ENCODE measurements at places on chromosomes 1 and 21.

GRCh38 chr1:146012703-146013558 is 8.6 kb downstream of the HJV start:
- peak; percentile 57 for DNase-seq

GRCh38 chr1:44919400-44919799 is 67.0 kb downstream of the EIF2B3 start:
- no peak for DNase-seq

GRCh38 chr1:101136271-101136670 is 100.5 kb upstream of the S1PR1 start:
- DNase-seq = no peak

DNA sequence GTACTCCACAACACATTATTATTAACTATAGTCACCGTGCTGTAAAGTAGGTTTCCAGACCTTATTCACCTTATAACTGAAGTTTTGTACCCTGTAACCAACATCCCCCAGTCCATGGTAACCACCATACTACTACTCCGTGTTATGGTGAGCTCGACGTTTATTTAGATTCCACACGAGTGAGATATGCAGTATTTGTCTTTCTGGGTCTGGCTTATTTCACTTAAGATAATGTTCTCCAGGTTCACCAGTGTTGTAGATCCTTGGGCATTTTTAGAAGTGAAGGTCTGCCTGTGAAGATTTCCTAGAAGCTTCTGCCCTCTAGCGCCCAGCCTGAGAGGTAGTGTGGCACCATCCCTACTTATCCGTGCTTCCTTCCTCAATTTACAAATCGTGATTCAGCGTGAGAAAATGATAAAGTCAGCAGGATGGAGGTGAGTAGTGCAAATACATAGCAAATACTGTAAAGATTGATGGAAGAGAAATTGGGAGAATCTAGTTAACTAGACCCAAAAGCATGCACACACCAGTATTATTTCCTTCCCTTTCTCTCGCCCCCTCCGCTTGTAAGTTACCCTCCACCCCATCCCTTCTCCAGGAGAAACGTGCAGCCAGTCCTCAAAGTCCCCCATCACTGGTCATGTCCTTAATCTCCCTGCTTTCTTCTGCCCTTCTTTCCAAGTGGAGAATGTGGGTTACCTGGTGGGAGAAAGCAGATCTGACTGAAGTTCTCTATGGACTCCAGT is 36.0 kb upstream of the DISC1 start:
- peak; percentile 49 for DNase-seq

DNA sequence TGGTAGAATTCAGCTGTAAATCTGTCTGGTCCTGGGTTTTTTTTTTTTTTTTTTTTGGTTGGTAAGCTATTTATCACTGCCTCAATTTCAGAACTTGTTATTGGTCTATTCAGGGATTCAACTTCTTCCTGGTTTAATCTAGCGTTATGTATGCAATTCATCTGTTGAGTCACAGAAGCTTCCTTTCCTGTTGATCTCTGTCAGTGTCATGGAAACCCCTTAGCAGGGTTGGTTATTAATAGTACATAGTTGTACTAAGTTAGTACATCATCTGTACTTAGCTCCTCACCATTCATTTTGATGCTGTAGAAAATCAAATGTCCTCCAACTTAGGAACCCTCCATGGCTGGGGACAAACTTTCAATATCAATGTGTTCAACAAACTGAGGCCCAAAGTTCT is 51.0 kb upstream of the BARHL2 start:
- no peak for DNase-seq

GRCh38 chr1:172219966-172220365 is 200.5 kb upstream of the C1orf105 start:
- DNase-seq = peak; percentile 3

- DNase-seq = peak; percentile 89
Observed at GRCh38 chr1:8903908-8904650, 25.6 kb upstream of the ENO1 start.

- DNase-seq = no peak
Observed at GRCh38 chr21:35428937-35429336, 379.8 kb upstream of the RUNX1 start.

- DNase-seq = no peak
Observed at GRCh38 chr1:87894062-87894461, 565.4 kb downstream of the LMO4 start.

- DNase-seq = no peak
Observed at GRCh38 chr1:209597499-209597898, 14.0 kb downstream of the CAMK1G start.

DNA sequence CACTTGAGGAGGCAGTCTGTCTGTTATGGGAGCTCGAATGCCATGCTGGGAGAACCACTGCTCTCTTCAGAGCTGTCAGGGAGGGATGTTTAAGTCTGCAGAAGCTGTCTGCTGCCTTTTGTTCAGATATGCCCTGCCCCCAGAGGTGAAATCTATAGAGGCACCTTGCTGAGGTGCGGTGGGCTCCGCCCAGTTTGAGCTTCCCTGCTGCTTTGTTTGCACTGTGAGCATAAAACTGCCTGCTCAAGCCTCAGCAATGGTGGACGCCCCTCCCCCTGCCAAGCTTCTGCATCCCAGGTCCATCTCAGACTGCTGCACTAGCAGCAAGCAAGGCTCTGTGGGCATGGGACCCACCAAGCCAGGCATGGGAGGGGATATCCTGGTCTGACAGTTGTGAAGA is 247.5 kb downstream of the LMX1A start:
- DNase-seq = no peak

DNA sequence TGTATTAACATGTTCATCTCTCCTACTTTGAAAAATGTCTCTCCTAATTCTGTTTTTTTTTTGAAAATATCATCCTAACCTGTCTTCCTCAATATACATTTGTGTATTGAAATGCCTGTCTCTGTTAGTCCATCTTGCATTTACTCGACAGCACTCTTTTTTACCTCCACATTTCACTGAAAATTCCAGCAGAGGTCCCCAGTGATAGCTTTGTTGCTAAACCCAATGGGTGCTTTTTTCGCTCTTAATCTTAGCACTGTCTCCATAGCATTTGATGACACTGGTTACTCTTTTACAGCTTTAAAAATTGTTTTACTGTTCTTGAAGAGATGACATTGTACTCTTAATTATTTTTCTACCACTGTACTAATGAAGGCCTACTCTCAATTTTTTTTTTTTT is 10.8 kb downstream of the OSBPL9 start:
- DNase-seq = no peak

GRCh38 chr1:179311149-179311700 is 17.6 kb downstream of the SOAT1 start:
- DNase-seq = no peak

DNA sequence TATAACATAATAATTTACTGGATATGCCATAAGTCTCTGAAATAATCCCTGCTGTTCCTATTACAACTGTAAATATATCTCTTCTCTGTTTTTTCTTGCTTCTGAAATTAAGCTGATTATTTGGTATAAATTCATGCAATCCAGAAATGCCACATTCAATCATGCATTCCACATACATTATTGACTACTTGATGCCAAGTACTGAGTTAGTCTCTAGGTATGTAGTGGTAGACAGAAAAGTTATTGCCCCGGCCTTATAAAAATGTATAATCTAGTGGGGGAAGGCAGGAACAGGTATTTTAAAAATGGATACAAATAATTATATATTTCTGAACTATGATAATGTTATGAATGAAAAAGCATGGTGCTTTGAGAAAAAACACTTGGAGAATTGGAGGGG is 338.6 kb upstream of the SNX7 start:
- DNase-seq = no peak

GRCh38 chr21:23016617-23017016 is 2018.4 kb downstream of the NCAM2 start:
- DNase-seq = no peak

DNA sequence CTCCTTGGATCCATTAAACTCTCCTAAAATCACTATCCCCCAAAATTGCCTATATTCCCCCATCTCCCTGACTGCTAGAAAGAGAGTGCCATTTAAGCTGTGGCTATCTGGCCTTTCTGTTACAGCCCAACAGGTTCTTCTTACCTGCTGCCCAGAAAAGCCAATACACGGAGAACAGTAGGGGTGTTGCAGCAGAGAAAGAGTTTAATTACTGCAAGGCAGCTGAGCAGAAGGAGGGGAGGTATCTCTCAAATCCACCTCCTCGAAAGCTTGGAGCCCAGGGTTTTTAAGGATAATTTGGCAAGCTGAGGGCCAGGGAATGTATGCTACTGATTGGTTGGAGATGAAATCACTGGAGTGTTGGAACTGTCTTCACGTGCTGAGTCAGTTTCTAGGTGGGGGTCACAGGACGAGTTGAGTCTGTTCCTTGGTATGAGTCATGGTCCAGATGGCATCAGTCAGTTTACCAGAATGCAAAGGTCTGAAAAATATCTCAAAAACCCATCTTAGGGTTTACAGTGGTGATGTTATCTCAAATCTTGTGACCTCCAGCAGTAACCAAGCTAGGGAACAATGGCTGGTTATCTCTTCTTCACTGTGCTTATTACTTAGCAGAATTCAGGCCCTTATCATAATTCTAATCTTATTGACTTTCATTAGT is 89.8 kb downstream of the SMYD3 start:
- DNase-seq = no peak

GRCh38 chr21:17859661-17860060 is 40.5 kb upstream of the C21orf91 start:
- DNase-seq = no peak

DNA sequence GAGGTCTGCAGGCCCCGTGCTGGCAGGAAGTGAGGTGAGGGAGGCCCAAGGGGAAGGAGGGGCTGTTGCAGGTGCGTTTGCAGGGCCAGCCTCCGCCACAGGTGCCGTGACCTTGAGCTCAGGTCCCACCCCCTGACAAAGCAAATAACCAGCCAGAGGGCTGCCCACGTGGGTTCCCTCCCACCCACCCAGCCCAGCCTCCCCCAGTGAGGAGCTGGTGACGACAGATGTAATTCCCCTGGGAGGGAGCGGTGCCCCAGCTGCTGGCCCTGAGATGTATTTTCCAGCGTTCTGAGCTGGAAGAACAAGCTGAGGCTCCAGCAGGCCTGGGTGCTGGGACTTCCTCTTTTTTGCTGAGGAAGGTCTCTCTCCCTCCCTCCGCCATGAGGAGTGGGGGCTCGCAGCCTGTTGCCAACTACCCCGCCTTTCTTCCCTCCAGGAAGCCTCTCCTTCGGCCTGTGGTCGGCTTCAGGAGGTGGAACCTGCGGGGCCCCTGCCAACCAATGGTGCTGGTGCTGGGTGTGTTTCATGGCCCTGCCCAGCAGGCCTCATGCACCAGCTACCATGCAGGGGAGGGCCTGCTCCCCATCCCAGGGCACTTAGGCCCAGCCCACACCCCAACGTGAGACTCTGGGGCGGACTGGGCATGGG is 153.2 kb downstream of the PRDM16 start:
- DNase-seq = no peak

DNA sequence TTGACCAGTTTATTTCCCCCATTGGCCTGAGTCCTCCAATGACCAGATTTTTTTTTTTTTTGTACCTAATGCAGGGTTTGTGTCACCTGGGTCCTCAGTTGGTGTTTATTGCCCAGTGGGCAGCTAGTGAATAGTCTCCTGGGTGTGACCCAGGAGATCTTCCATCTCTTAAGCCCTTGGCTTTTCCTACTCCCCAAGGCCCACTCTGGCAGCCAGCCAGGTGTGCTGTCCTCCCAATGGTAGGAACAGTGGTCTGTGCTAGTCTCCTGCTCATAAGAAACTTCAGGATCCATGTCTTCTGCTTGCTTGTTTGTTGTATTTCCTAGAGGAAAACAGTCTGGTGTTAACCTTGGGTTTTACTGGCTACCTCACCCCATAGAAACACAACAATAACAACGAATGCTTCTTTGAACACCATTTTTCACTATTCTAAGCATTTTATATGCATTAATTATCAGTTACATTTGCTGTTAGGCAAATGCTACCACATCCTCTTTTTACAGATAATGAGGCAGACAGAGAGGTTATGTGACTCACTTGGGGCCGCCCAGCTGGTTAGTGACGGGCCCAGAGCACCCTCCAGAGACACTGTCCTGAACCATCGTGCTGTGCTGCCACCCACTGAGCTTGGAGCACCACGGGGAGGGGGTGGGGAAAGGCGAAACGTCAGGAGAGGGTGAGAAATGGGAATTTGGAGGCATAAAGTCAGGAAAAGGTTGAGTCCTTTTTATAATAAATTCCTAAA is 107.5 kb downstream of the HIVEP3 start:
- DNase-seq = no peak

DNA sequence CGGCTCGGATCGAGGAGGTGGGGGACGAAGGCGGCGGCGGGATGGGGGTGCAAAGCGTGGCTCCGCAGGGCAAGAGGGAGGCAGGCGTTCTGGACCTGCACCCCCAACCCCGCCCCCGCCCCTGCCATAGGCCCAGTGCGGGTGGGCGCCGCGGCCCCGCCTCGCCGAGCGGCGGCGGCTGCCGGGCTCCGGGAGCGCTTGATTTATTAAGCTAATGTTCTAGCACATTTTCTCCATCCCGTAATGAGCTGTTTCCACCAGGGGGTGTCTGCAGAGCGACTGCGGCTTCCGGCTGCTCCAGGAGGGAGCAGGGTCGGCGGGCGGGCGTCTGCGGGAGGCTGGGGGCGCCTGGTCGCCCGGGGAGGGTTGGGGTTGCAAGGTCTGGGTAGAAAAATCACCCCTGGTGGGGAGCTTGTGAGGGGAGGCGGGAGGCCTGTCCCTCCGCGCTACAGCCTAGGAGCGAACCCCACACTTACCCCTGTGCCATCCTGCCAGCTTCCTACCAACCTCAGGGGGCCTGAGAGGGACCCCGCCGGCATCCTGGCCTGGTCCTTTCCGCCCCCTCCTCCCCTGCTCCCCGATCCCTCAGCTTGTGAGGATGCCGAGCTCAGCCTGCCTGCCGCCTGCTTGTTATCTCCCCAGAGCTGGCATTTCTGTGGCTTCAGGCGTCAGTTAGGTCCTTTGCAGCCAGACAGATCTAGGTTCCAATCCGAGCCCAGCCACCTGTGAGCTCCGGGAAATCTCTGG is 48.5 kb upstream of the ACOT11 start:
- no peak for DNase-seq

DNA sequence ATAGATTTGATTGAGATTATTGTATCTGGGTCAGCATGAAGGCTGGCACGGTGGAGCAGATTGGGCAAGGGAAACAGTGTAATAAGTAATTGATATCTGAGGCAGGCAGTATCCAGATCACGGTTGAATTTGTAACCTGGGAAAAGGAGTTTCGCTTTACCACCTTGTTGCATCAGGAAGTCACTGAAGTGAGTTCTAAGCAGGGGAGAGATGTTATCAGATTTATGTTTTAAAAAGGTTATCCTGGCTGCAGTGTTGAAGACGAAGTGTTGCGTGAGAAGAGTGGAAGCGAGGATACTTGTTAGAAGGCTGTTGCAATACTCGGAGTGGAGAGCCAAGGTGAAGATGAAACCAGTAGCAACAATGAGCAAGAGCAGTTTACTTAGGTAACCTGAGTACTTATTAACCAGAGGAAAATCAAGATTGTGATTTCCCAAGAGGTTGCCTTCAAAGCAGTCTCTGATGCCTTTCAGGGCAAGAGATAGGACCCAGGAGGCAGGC is 77.8 kb downstream of the LHX9 start:
- DNase-seq = no peak

GRCh38 chr21:33945652-33946270 is 30.2 kb upstream of the ATP5PO start:
- no peak for DNase-seq

DNA sequence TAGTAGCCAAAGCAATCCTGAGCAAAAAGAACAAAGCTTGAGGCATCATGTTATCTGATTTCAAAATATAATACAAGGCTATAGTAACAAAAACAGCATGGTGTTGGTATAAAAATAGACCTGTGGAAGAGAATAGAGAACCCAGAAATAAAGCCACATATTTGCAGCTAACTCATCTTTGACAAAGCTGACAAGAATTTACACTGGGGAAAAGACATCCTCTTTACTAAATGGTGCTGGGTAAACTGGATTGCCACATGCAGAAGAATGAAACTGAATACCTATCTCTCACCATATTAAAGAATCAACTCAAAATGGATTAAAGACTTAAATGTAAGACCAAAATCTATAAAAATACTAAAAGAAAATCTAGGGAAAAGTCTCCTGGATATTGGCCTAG is 59.5 kb upstream of the CD55 start:
- DNase-seq = no peak
